ENCODE measurements at places on chromosomes 12 and 14.

GRCh38 chr14:97592341-97592980 is 795.3 kb downstream of the VRK1 start:
- no peak for DNase-seq

- DNase-seq = no peak
Measured at GRCh38 chr14:104532191-104532555, 47.4 kb upstream of the C14orf180 start.

DNA sequence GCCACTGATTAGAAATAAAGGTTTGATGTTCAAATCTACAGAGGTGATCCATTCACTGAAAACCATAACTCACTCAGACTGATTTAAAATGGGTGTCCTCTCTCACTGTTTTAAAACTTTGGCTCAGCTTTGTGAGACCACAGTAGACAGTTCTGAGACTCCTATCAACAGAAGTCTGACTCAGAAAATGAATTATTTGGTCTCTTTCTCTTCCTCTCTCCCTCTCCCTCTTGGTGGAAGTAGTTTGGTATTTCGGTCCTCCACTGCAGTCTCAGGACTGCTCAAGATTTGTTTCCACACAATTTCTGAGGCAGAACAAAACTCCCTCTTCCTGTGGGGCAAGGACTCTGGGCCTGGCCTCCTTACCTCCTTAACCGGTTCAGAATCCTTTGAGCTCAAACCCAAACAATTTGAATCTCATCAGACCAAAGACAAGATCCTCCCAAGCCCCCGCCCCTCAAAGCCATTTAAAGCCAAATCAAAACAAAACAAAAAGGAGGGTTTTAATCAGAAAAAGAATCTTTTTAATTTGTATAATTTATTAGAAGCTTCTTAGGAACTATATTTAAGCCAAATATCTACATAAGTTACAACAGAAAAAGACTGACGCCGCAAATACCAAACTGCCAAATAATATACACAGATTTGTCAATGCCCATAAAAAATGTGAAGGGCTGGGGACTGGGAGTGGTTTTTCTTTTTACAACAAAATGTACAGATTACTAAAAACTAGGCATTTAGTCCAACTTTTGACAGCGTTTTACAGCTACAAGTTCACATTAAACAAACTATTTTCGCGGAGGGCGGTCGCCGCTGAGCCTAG is 3.9 kb downstream of the NKX2-1 start:
- no peak for DNase-seq

- DNase-seq = no peak
Measured at GRCh38 chr14:104788161-104788818, 7.3 kb downstream of the AKT1 start.

DNA sequence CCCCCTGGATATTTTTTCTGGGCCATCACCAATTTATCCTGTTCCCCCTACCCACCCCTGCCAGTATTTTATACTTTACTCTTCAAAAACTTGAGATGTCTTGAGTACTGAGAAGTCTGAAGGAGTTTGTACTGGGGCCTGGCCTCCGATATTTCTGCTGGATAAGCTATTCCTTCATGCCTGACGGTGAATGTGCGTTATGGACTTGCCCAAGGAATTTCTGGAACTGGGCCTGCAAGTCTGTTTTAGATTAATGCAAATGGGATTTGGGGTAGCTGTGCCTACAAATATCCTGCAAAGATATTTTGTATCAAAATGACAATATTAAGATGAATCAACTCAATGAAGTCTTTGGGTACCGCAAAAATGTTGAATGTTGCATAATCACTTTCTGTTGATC is at the start of gene PTCSC3:
TSS of gene PTCSC3 (minus strand) at position 199 of the 400 bp plus-strand sequence.
- DNase-seq = no peak

- DNase-seq = no peak
Measured at GRCh38 chr14:54864526-54864925, 38.1 kb downstream of the GCH1 start.

- DNase-seq = no peak
Measured at GRCh38 chr12:124952295-124952694, 36.6 kb downstream of the DHX37 start.

GRCh38 chr12:119068129-119068856 is 87.0 kb downstream of the SRRM4 start:
- DNase-seq = no peak

- DNase-seq = no peak
Measured at GRCh38 chr14:52251724-52252123, 15.8 kb upstream of the PTGDR start.

- peak; percentile 68 for DNase-seq
Measured at GRCh38 chr12:95836185-95836609, 22.6 kb upstream of the SNRPF start.
